ENCODE measurements at places on chromosomes 2 and 18.

DNA sequence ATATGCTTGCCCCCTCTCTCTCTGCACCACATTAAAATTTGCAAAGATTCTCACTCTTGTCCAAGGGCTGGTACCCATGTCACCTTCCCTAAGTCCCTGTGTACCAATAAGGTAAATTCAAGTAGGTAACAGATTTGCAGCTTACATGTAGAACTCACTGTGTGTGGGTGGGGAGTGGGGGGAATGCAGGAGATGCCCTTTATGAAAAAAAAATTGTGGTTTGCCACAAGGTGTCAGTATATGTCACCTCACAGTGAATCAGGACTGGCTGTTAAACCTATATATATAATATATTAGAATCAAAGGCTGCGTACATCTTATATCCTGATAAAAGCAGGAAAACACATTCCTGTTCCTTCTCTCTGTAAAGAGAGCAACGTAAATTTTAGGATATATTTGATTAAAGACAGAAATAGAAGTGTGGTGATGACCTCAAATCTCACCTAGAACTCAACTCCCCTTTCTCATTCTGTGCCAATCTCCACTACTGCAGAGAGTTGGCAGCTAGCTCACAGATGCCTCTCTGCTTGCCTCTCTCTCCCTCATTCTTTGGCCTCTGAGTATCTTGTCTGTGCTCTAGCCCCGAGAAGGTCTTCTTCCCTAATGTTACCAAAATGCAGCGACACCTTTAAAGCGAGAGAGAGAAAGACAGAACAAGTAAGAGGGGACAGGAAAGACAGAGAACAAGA is 536 bp downstream of the XDH start:
- DNase-seq: no peak

GRCh38 chr18:8787794-8788193 is 82.4 kb downstream of the MTCL1 start:
- DNase-seq: no peak

DNA sequence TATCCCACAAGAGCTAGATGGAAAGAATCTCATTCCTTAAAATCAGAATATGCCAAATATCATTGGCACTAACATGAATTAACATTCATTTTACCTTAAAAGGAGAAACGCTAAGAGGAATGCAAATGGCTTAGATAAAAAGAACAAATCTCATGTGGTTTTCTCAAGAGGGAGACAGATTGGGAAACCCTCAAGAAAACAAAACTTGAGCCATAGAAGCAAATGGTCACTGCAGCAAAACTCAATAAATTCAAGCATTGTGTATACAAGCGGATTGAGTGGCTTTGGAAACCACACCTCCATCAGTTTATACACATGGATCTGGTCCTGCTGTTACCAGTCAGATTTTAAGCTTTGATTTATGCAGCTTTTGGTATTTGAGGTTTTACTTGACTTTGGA is 1331.8 kb upstream of the ZEB2 start:
- DNase-seq: no peak

- no peak for DNase-seq
Measured at GRCh38 chr2:207437136-207437523, 92.6 kb upstream of the CREB1 start.
